ENCODE measurements at places on chromosomes 16 and 17. TPM values are rescaled to one million over a fixed set of nuclear protein-coding genes. Genes with fewer than 3 reads are reported as not detected.
A peak's percentile ranks its signal among the peaks of the same experiment; 100 is the strongest.

DNA sequence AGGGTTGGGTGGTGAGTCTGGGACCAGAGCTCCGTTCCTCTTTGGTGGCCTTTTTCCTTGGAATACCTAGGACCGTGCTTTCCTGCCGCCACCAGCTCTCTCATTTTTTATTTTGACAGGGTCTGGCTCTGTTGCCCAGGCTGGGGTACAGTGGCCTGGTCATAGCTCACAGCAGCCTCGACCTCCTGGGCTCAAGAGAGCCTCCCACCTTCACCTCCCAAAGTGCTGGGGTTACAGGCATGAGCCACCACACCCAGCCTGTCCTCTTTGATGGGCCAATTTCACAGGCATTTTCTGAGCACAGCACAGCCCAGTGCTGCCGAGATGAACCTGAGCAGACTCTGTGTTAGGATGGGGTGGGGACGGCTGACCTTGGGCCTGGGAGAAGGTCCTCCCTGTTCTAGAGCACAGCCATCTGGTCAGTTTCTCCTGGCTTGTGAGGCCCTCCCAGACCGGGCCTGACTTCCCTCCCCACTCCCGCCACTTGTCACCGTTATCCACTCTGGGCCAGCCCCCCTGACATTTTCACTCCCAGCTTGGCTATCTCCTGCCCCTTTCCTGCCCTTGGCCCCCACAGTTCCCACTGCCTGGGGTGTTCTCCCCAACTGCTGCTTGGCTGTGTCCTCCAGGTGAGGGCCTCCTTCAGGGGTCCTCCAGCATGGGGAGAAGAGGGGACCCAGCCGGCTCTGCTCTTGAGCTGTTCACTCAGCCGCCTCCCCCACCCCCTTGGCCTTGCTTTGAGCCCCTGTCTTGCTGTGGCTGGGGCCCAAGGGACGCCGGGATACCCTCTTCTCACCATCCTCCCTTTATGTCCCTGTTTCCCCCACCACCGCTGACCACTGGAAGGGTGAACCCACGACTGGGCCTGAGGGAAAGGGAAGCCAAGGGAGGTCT is 5.0 kb downstream of the ADCY7 start:
- DNase-seq: peak; percentile 49

- peak; percentile 75 for DNase-seq
Observed at GRCh38 chr17:21019976-21020586, 22.7 kb downstream of the USP22 start.

DNA sequence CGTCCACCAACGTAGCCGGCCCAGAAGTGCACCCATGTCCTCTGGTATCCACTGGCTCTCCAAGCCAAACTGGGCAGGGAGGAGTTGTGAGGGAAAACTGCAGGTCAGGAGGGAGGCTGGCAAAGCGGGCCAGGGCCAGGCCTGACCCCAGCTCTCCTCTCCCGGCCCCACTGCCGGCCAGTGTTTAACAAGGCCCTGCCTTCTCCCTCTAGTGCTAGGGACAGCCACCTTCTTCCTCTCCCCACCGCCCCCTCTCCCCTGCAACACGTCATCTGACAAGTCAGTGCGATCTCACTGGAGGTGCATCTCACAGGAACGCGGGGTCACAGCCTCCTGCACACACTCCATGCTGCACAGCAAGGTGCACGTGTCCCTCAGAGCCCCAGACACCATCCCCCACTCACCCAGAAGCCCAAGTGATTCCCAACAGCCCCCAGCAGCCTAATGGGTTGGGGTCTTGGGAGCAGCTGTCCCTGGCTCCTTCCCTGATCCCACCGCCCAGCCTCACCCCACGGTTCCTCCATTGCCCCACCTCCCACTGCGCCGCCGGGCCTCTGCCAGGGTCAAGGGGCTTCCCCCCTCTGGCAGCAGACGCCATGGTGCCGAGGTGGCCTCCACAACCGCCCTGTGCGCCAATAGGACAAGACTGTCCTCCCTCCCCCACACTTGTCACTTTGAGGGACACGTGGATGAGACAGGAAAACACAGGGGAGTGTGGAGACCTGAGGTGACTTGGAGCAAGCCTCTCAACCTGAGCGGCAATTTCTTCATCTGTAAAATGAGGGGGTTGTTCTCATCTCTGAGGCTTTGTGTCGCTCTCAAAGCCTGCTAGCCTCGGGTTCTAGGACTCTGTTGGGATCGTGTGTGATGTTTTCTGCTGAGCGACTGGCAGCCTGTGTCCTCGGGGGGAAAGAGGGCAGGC is 1.1 kb upstream of the ACE start:
- peak; percentile 76 for DNase-seq

GRCh38 chr16:82641336-82641984 is 14.7 kb downstream of the CDH13 start:
- DNase-seq: no peak

- no peak for DNase-seq
Observed at GRCh38 chr17:70104791-70105523, 29.9 kb downstream of the KCNJ16 start.

- no peak for DNase-seq
Observed at GRCh38 chr17:42709561-42709960, 27.2 kb downstream of the CNTNAP1 start.

GRCh38 chr16:19138601-19139000 is 24.8 kb downstream of the ITPRIPL2 start:
- no peak for DNase-seq

GRCh38 chr16:72400257-72401083 is 228.5 kb upstream of the PMFBP1 start:
- peak; percentile 20 for DNase-seq

DNA sequence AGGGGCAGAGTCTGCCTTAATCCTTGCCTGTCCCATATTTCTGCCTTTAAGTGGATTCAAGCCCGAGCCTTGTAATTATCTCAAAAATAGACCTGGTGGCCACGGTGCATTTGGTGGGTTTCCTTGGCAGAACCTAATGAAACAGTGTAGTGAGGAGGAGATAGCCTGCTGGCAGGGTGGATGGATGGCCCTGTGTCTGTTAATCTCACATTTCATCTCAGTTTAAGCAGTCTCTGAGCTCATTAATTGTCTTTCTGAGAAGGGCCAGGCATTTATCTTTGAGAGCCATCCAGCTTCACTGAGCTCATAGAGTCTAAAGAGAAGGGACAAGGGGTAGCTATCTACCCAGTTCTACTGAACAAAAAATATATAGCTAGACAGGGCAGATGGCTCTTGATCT is 364.0 kb upstream of the EEF2KMT start:
- DNase-seq: no peak

DNA sequence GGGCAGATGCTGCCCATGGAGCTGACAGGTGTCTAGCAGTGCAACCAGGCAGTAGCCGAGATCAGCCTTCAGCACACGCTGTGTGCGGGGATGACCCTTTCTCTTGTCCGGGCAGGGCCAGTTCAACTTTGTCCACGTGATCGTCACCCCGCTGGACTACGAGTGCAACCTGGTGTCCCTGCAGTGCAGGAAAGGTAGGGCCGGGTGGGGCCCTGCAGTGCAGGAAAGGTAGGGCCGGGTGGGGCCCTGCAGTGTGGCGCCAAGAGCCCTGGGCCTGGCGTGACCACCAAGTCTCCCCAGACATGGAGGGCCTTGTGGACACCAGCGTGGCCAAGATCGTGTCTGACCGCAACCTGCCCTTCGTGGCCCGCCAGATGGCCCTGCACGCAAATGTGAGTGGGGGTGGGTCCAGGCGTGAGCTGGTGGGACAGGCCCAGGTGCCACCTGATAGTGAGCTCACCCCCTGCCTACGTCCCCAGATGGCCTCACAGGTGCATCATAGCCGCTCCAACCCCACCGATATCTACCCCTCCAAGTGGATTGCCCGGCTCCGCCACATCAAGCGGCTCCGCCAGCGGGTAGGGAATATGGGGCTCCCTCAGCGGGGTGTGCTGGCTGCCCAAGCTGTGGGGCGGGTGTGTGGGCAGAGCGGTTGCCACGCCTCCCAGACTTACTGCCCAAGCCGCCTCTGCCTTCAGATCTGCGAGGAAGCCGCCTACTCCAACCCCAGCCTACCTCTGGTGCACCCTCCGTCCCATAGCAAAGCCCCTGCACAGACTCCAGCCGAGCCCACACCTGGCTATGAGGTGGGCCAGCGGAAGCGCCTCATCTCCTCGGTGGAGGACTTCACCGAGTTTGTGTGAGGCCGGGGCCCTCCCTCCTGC is 40.2 kb downstream of the TSC2 start:
- no peak for DNase-seq

DNA sequence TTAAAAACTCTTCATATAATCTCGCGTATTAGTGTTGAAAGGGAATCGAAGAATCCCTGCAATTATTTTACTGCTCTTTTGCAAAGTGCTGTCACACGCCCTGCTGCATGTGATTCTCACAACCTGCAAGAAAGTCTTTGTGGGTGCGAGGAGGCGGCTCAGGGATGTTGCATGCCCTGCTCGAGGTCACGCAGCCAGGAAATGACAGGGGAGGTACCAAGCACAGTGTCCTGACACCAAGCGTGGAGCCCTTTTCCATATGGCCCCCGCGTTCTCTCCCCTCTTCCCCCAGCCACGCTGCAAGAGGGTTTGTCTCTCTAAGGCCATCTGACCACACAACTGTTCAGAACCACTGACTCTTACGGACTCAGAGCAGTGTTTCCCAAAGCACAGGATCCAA is 37.6 kb downstream of the OR3A1 start:
- DNase-seq: no peak

DNA sequence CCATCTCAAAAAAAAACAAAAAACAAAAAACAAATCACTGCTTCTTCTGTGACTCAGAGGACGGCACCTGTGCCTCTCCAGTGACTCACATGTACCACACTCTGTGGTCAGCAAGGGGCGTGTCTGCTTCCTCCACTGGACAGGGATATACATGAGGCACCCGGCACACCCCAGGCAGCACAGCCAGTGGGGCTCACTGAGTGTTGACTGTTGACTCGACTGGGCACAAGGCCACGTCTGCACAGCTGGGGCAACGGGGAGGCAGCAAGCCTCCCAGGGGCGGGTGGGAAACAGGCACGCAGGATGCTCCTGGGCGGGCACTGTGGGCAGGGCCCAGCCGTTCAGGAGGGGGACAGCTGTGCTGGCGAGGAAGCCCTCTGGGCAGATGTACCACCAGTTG is 64.1 kb downstream of the TIMM22 start:
- DNase-seq: no peak

DNA sequence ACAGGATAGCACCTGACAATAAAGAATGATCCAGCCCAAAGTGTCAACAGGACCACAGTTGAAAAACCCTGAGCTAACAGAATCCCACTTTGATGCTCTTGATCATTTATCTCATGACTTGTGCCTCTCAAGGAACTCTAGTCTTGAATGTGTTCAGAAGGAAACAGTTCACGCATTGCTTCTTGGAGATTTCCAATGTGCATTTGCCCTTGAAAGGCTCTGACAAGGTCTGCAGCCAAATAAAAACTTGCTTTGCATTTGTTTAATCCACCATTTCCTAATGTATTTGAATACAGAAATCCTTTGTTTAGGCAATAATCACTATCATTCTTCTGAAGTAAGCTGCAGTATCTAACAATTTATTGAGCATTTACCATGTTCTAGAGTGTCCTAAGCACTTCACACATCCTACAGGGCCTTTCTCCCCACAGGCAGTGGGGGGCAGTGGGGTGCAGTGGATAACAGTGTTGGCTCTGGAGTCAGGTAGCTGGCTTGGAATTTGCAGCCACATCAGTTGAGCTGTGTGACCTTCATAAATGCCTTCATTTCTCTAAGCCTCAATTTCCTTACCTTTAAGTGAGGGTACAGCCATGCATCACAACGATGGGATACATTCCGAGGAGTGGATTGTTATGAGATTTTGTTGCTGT is 239.7 kb downstream of the XYLT1 start:
- DNase-seq: no peak

The PDPK1 gene
- total RNA-seq: 21.7 TPM

The SOST gene
- not detected for total RNA-seq

The CD68 gene
- 0.55 TPM for total RNA-seq
